ENCODE measurements at places on chromosomes 11 and 22.

DNA sequence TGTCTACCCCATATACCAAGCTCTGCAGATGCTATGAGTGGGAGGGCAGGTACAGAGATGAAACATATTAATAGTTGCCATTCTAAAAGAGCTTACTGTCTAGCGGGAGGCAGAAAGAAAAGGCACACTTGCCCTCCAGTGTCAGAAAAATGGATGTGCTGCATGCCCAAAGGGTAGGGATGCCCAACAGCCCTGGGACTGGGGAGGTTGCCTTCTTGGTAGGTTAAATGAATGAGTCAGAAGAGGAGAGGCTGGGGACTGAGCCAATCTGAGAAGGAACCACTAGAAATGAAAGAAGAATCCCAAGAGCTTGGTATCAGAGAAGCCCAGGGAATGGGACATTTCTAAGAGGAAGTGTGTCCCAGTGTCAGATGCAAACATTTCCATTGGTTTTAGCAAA, 1.2 kb downstream of the BIRC3 start:
- DNase-seq: peak; percentile 17

- no peak for DNase-seq
Observed at GRCh38 chr11:27238811-27239210, 124.2 kb downstream of the CCDC34 start.

GRCh38 chr11:58924230-58924629, 15.1 kb upstream of the GLYATL1 start:
- no peak for DNase-seq

DNA sequence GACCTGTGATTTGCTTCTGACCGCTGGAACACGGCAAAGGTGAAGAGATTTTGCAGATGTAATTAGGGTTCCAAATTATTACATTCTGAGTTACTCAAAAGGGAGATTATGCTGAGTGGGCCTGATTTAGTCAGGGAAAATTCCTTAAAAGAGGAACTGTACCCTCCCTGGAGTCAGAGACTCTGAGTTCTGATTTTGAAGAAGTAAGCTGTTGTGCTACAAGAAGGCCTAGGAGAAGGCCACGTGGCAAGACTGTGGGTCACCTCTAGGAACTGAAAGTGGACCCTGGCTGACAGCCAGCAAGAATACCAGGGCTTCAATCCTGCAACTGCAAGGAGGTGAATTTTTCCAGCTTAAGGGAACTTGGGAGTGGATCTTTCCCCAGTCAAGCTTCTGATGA, 45.3 kb downstream of the CHRDL2 start:
- DNase-seq: no peak

- DNase-seq: no peak
Observed at GRCh38 chr11:131495423-131495822, 125.0 kb downstream of the NTM start.

DNA sequence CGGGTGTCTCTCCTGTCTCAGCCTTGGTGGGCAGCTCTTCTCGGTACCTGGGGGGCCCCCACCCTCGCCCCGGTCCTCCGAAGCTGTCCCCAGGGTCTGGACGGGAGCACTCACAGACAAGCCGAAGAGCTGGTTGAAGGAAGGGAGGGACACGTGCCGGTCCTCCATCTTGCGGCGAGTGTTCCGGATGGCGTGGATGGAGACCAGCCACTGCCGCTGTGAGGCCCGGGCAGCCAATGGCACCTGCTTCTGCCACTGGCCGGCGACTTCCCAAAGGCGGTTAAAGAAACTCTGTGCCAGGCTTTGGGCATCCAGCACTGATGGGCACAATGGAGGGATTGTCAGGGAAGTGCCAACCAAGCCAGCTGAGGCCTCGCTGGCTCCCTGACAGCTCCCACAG, 18.7 kb downstream of the PPM1F start:
- DNase-seq: no peak

- DNase-seq: no peak
Observed at GRCh38 chr11:69534166-69534530, 52.7 kb downstream of the LINC01488 start.

GRCh38 chr22:26681395-26681821, 24.0 kb downstream of the MIAT start:
- DNase-seq: no peak

GRCh38 chr11:110565357-110566336, 135.9 kb downstream of the FDX1 start:
- no peak for DNase-seq

- DNase-seq: no peak
Observed at GRCh38 chr11:69209038-69209350, 53.3 kb downstream of the SMIM38 start.

DNA sequence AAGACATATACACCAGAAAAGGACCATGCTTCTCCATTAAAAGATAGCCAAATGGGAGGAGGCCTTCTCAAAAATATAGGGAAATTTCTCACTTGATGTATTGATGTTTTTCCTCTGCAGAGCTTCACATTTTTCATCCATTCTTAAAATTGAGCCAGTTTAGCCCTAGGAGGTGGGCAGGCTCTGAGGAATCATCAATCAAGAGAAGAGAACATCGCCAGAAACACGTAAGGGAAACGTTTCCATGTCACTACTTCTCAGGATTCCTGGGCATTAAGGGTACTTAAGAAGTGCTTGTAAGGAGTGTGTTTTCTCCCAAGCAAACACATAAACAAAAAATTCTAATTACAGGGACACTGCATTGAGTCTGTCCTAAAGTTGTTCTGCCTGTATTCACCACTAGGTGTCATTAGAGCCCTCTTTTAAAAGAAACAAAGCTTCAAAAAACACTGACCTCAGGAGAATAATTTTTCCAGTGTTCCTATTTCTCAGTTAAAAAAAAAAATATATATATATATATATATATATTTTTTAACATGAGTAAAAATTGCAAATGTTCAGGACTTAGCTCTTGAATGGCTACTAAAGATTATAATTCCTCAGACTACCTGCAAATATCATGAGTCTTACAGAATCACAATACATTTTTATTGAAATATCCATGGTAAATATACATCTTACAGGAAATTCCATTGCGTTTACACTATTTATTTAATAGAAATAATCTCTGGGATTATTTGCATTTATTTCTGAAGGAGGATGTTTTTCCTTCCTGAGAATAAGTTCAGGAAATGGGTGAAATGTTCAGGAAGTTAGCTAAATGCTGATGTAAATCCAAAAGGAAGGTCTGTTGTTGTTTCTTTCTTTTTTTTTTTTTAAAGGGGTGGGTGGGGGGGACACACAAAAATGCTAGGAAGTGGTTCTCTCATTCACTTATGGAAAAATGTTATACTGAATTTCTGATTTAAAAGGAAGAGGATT, 16.0 kb downstream of the FZD4 start:
- no peak for DNase-seq

DNA sequence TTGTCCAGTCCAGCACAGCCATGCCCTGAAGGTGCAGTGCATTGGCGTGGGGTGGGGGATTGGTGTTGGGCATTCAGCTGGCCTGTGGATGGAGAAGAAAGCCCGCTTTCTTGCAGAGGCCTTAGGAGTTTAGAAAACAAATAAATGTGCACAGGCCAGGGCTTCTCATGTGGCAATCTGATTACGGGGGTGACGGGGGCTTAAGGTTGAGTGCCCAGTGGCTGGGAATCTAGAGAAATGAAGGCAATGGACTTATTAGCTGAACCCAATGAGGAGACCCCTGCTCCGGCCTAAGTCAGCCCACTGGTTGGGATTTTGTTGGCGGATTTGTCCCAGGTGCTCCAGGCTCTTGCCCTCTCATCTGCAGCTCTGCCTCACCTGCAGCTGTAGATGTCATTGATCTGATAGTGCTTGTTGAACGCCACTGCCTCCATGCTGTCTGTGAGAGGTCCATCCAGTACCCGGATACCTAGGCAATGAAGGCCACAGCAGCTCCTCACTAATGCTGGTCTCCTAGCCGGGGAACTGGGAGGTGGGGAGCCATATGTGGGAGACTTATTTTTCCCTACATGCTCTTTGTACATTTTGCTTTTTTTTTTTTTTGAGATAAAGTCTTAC, 6.2 kb downstream of the PCSK7 start:
- no peak for DNase-seq

GRCh38 chr11:70421123-70421522, 22.8 kb downstream of the CTTN start:
- DNase-seq: no peak

- DNase-seq: no peak
Observed at GRCh38 chr11:36381015-36381360, 84.9 kb downstream of the PRR5L start.

GRCh38 chr11:47161134-47161854, 15.4 kb downstream of the ARFGAP2 start:
- DNase-seq: peak; percentile 20

- no peak for DNase-seq
Observed at GRCh38 chr22:31495343-31495742, 993 bp upstream of the SFI1 start.

- no peak for DNase-seq
Observed at GRCh38 chr22:20220629-20221026, 47.5 kb downstream of the RTN4R start.

GRCh38 chr22:23769321-23769965, 1.7 kb upstream of the CHCHD10 start:
- DNase-seq: no peak

GRCh38 chr11:111879637-111879960, 258 bp downstream of the CFAP68 start:
- DNase-seq: no peak

- DNase-seq: no peak
Observed at GRCh38 chr11:73969091-73969490, 13.6 kb downstream of the UCP2 start.

- DNase-seq: no peak
Observed at GRCh38 chr11:69113226-69113625, 42.5 kb upstream of the SMIM38 start.

GRCh38 chr22:39851606-39852315, 41.8 kb downstream of the ENTHD1 start:
- no peak for DNase-seq

DNA sequence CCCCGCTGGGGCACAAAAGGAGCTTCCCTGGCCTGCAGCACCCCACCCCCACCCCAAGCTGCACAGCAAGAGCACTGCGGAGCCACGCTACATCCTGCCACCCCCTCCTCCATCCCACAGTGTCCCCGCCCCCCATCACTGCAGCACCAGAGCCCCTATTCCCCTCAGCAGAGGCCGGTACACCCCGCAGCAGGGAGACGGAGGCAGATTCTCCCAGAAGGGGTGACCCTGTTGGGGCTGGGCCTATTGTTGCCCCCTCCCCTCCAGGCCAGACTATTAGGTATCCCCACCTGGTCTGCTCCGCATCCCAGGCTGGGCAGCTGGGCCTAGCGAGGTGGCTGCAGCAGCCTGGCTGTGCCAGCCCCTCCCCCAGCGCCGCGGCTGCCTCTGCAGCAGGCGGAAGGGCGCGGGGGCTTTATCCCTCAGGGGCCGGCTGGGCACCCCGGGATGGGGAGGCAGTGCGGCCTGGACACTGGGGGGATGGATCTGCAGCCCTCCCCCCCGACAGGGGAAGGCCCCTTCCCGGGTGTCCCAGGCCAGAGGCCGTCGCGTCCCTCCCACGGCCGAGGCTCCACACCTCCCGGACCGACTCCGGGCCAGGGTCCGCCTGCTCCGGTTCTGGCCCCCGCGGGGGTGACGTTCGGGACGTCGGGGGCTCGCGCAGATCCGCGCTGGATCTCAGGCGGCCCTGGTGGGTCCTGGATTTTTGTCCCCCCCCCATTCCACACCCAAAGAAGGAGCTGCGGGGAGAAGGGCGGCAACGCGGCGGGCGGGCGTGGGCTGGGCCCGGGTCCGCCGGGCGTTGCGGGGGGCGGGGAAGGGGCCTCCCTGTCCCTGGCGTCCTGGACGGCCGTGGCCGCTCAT, 943 bp downstream of the DUSP8 start:
- no peak for DNase-seq

GRCh38 chr11:133889893-133890292, 44.6 kb upstream of the SPATA19 start:
- DNase-seq: no peak

DNA sequence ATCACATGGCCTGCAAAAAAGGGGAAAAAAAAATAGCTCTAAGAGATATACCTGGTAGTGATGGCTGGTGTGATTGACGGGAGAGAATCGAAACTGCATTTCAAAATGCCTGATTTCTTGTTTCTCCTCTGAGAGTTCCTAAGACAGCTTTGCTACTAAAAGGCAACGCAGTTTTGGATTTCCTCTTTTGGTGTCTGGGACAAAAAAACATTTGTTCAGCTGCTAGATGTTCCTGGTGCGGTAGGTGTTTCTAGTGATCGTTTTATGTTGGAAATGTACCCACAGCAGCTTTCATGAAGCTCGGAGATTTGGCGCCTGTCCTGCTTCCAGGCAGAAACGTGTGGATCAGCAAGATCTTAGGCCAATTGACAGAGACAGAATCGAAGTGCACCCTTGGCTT, 18.1 kb downstream of the P2RX3 start:
- no peak for DNase-seq

GRCh38 chr11:95455228-95455970, 224.4 kb upstream of the SESN3 start:
- DNase-seq: no peak

- DNase-seq: no peak
Observed at GRCh38 chr11:113603277-113604059, 102.6 kb downstream of the TMPRSS5 start.

- DNase-seq: no peak
Observed at GRCh38 chr22:23501261-23501619, 78.8 kb downstream of the IGLL1 start.

DNA sequence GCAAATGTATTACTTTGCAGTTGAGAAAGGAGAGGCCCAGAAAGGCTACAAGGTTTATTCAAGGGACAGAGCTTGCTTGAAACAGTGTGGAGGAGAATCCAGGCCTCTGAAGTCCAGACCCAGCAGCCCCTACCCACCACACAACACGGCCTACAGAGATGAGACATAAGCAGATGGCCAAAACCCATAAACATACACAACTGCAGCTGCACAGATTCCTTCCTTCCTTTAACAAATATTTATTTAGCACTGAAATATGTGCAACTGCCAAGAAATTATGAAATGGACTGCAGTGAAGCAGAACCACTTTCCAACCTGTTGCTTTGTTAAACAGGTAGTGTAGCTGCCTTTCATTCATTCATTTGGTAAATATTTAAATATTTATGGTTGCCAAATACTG, 122.3 kb downstream of the SPATA19 start:
- DNase-seq: no peak

GRCh38 chr11:61639816-61640443, 40.3 kb upstream of the DAGLA start:
- DNase-seq: no peak

DNA sequence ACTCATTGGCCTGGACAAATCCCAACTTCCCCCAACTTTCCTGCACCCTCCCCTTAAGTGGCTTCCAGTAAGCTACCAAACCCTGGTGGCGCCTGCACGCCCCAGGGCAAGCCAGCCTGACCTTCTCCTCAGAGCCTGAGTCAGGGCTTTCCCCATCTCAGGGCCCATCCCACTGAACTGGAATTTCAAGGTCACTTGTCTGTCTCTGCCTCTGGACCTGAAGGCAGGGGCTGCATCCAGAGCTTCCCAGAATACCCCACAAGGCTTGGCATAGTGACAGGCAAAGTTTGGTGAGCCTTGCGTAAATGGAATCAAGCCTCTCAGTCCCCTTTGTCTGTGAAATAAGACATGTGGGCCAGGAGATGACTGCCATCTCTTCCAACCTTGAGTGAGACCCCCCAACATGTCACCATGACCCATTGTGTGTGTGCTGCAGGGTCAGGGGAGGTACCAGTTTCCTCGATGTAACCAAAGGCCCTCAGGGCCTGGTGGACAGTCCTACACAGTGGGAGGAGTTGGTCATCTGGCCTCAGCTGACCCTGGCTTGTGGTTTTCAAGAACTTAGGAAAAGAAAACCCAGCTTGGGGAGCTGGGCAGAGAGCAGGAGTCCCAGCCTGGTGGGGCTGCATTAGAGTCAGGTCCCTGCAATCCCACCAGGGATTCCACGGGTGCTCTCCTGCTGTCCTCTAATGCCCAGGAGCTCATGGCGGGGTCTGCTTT, 8.9 kb downstream of the ALX4 start:
- no peak for DNase-seq

GRCh38 chr11:68564261-68564660, 103.7 kb downstream of the PPP6R3 start:
- no peak for DNase-seq

Data from stimulated activated CD8-positive, alpha-beta memory T cell treated with anti-CD3 and anti-CD28 coated beads, Interleukin-15, amount 100 ng/mL, for 1 hour (primary cell).